ENCODE measurements at places on chromosomes 7 and 10. TPM values are rescaled to one million over a fixed set of nuclear protein-coding genes. Genes with fewer than 3 reads are reported as not detected.

GRCh38 chr10:72753760-72754231 is 61.9 kb downstream of the MCU start:
- H3K27ac ChIP-seq: no peak overlapping the region
- no peak for DNase-seq
- no peaks in the 10 kb centered on the region for H3K36me3 ChIP-seq
- H3K4me1 ChIP-seq: peaks cover 22% of the 10 kb centered on the region
- H3K27me3 ChIP-seq: no peaks in the 10 kb centered on the region

SOSTDC1 gene
- 0.41 TPM for total RNA-seq

MYL10 gene
- total RNA-seq: not detected

GRCh38 chr7:134196439-134196838 is 69.3 kb downstream of the LRGUK start:
- no peak for DNase-seq
- H3K4me3 ChIP-seq: no peak overlapping the region
- H3K27ac ChIP-seq: no peak overlapping the region
- H3K36me3 ChIP-seq: peaks cover 1% of the 10 kb centered on the region
- peaks cover 1% of the 10 kb centered on the region for H3K4me1 ChIP-seq

- peaks cover 26% of the 10 kb centered on the region for H3K27me3 ChIP-seq
- H3K27ac ChIP-seq: no peak overlapping the region
- H3K4me3 ChIP-seq: no peak overlapping the region
Observed at GRCh38 chr10:98357194-98357822, 57.7 kb downstream of the PYROXD2 start.

FAM237B gene
- total RNA-seq: not detected

GRCh38 chr7:134724606-134725005 is 54.8 kb upstream of the CALD1 start:
- no peaks in the 10 kb centered on the region for H3K36me3 ChIP-seq
- peaks cover 9% of the 10 kb centered on the region for H3K4me1 ChIP-seq
- no peak for DNase-seq
- no peak overlapping the region for H3K4me3 ChIP-seq
- H3K27me3 ChIP-seq: no peaks in the 10 kb centered on the region
- no peak overlapping the region for H3K27ac ChIP-seq

RET gene
- 1.5 TPM for total RNA-seq

- H3K4me3 ChIP-seq: no peak overlapping the region
- no peaks in the 10 kb centered on the region for H3K4me1 ChIP-seq
- H3K36me3 ChIP-seq: no peaks in the 10 kb centered on the region
- peaks cover 1% of the 10 kb centered on the region for H3K27me3 ChIP-seq
- no peak overlapping the region for H3K27ac ChIP-seq
Observed at GRCh38 chr10:35588836-35589235, 16.3 kb upstream of the GJD4 start.

DNA sequence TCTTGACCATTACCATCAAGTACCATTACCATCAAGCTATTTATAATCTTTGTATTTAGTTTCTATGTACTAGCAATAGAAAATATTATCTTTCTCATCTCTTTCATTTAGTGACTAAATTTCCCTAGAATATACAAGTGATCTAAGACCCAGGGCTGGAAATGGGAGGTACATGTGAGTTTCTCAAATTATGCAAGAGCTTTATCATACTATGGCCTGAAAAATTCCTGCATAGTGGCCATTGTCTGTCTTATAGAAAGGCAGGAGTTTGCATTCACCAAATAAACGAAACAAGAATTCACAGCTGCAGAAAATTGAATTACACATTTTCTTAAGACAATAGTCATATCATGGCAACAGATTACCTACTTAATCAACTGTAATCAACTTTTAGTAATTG is 50.7 kb upstream of the HDAC9 start:
- H3K27me3 ChIP-seq: no peaks in the 10 kb centered on the region
- DNase-seq: no peak
- H3K4me1 ChIP-seq: no peaks in the 10 kb centered on the region
- no peak overlapping the region for H3K4me3 ChIP-seq
- no peak overlapping the region for H3K27ac ChIP-seq

DNA sequence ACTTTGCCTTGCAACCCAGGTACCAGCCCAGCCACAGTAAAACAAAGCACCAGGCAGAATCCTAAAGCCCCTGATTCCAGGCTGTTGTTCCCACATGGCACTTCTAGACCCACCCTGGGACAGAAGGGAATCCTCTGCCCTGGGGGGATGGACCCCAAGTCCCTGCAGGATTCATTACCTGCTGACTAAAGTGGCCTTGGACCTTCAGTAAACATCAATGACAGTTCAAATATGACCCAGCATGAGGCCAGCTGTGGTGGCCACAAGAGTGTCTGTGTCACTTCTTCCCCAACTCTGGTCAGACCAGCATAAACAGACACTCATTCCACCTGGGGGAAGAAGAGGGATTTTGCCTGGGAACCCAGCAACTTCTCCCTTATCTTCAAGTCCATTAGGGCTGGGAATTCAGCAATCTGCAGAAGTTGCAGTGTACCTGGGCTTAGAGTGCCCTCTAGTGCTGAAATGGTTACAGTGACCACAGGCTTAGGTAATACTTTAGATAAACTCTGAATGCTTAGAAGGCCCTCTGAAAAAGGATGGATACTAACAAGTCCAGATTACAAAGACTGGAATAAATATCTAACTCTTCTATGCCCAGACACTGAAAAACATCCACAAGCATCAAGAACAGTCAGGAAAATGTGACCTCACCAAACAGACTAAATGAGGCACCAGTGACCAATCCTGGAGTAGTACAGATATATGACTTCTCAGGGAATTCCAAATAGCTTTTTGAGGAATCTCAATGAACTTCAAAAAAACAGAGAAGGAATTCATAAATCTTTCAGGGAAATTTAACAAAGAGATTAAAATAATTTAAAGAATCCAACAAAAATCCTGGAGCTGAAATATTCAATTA is 108.5 kb upstream of the TMEM168 start:
- peaks cover 35% of the 10 kb centered on the region for H3K36me3 ChIP-seq
- H3K27me3 ChIP-seq: no peaks in the 10 kb centered on the region
- peaks cover 6% of the 10 kb centered on the region for H3K4me1 ChIP-seq
- H3K27ac ChIP-seq: no peak overlapping the region
- DNase-seq: peak; percentile 33
- no peak overlapping the region for H3K4me3 ChIP-seq

- no peak for DNase-seq
- no peak overlapping the region for H3K27ac ChIP-seq
- no peaks in the 10 kb centered on the region for H3K27me3 ChIP-seq
- peaks cover 15% of the 10 kb centered on the region for H3K36me3 ChIP-seq
Observed at GRCh38 chr7:87318741-87319140, 26.7 kb upstream of the CROT start.

ODAD2 gene
- total RNA-seq: 0.78 TPM

- H3K36me3 ChIP-seq: no peaks in the 10 kb centered on the region
- H3K27ac ChIP-seq: no peak overlapping the region
- H3K4me3 ChIP-seq: no peak overlapping the region
- peaks cover 21% of the 10 kb centered on the region for H3K4me1 ChIP-seq
Observed at GRCh38 chr7:108293149-108293612, 163.0 kb upstream of the LAMB4 start.

PRLHR gene
- 1.5 TPM for total RNA-seq

Data from progenitor cell of endocrine pancreas (in vitro differentiated cells).